NCI-H1048 (cell line): ENCODE measurements at places on chromosomes 5 and 9.

DNA sequence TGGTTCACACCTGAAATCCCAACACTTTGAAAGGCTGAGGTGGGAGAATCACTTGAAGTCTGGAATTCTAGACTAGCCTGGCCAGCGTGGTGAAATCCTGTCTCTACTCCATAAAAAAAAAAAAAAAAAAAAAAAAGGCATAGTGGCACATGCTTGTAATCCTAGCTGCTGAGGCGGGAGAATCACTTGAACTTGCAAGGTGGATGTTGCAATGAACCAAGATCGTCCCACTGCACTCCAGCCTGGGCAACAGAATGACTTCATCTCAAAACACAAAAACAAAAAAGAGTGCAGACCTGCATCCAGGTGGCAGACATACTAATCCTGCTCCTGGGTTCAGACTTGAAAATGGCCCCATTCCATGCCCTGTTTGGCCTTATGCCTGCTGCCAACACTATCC lies 21.8 kb upstream of the ADAMTS19 start:
- no peak for DNase-seq

- no peak for DNase-seq
Measured at GRCh38 chr9:128765499-128765898, 6.2 kb downstream of the ZER1 start.

- DNase-seq, result no peak
Measured at GRCh38 chr9:132575005-132575609, 7.3 kb upstream of the BARHL1 start.

GRCh38 chr9:98708103-98708932 lies 417 bp downstream of the GABBR2 start:
- DNase-seq, result no peak

DNA sequence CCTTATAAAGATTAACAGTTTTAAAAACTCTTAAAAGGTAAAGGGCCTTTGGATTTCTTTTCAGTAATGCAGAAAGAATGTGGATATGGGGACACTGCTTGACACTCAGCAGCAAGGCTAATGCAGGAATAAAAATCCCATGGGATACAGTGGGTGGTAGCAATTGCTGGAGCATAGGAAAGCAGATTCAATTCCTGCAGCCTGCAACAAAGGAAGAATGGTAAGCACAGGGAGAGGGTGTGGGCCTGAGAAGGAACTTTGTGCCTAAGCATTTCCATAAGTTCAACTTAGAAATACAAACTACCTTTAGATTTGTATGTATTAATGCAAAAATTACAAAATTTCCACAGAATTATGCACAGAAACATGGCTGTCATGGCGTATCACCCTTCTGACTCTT lies 65.8 kb upstream of the CDK5RAP2 start:
- no peak for DNase-seq

DNA sequence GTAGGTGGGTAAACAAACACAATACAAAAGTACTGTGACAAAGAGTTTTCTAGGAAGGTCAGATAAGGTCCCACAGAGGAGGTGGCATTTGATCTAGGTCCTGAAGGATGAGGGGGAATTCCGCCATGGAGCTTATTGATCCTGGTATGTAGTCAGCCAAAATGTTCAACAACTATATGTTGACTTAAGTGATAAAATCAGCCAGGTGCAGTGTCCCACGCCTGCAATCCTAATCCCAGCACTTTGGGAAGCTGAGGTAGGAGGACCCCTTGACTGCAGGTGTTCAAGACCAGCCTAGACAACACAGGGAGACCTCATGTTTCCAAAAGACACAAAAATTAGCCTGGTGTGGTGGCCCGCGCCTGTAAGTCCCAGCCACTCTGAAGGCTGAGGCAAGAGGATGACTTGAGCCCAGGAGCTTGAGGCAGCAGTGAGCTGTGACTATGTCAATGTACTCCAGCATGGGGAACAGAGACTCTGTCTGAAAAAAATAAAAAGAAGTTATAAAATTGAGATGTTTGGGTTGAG lies 46.4 kb upstream of the PLIN2 start:
- DNase-seq, result no peak
